ENCODE measurements at places on chromosomes 16 and 17. TPM values are rescaled to one million over a fixed set of nuclear protein-coding genes. Genes with fewer than 3 reads are reported as not detected.

Gene SLC16A13
- total RNA-seq: 0.96 TPM

Gene SMTNL2
- not detected for total RNA-seq

Gene AIPL1
- total RNA-seq: not detected

Gene NOXO1
- total RNA-seq: not detected

Gene RNF157
- total RNA-seq: 0.40 TPM

- no peak for DNase-seq
These were observed 686 bp upstream of the MTSS2 start for GRCh38 chr16:70686376-70687101.

GRCh38 chr17:18331879-18332278, 16.8 kb downstream of the SMCR8 start:
- DNase-seq: no peak

DNA sequence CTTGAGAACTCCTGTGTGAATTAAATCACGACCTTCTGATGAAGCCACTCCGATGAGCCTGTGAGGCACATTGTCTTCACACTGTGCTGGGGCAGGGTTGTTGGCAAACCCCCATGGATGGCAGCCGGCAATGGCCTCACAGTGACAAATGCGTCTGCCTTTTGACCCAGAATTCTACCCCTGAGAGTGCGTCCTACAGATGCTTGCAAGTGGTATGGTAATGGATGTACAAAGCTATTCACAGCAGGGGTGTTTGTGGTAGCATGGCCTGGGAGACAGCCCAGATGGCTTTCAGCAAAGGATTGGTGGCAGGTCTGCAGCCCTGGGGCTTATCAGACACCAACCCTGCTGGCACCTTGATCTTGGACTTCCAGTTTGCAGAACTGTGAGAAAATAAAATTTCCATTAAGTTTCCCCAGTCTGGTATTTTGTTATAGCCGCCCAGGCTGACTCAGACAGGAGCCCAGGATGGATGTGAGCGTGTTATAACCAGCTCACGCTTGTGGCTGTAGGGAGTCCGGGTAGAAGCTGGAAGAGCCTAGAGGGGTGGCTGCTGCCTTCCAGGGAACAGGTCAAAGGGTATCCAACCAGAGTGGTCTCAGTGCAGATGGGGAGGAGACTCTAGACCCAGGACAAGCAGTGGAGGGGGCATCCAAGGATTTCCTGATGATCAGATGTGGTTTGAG, 10.1 kb downstream of the AFMID start:
- no peak for DNase-seq

DNA sequence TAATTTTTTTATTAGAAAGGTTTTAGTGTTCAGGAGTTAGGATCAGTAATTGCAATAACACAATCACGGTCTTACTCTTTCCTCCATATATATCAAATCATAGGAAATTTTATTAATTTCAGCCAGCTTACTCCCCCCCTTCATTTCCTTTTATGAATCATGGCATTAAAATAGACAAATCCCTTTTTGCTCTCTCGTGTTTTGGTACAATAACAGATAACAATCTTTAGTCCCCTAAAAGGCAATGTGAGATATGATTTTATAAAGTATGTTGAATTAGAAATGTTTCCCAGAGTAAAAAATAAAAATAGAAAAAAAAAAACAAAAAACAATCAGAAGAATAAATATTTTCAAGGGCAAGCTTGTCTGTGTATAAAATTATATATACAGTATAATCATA, 42.6 kb upstream of the RHOT1 start:
- no peak for DNase-seq

GRCh38 chr16:27066668-27067537, at the start of gene C16orf82:
Gene C16orf82 (plus strand): TSS chr16:27066927.
- no peak for DNase-seq

Data from MG63 (cell line).